ENCODE measurements at places on chromosomes 16 and 17. TPM values are rescaled to one million over a fixed set of nuclear protein-coding genes. Genes with fewer than 3 reads are reported as not detected.

Gene LLGL2
- 15.7 TPM for total RNA-seq

Gene FBXO47
- total RNA-seq = 0.18 TPM

DNA sequence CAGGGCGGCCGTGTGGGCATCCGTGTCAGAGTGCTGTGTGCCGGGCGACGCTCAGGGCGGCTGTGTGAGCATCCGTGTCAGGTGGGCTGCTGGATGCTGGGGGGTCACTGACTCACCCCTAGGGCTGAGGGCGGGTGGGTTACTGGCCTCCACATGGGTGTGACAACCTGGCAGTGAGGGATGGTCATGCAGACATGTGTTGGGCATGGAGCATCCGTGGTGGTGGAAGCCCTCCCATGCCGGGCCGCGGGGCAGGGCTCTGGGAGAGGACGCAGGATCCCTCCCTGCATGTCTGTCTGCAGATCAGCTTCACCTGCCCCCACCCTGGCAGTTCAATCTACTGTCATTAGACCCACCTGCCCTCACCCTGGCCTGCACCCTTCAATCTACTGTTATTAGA, 56.3 kb downstream of the METRNL start:
- no peak for DNase-seq

GRCh38 chr17:20996724-20997615, 45.8 kb downstream of the USP22 start:
- DNase-seq = no peak

Gene SEPTIN12
- not detected for total RNA-seq

- DNase-seq = no peak
Observed at GRCh38 chr16:57376313-57376818, 4.1 kb downstream of the CX3CL1 start.

GRCh38 chr17:50502301-50502990, 5.8 kb upstream of the MYCBPAP start:
- no peak for DNase-seq

- DNase-seq = peak; percentile 55
Observed at GRCh38 chr17:78127888-78128550, 536 bp downstream of the TMC6 start.

Gene SPNS3
- 39.1 TPM for total RNA-seq

Gene PIMREG
- 6.8 TPM for total RNA-seq

Gene TERB1
- 0.47 TPM for total RNA-seq

GRCh38 chr17:65851965-65852736, 290.7 kb upstream of the AXIN2 start:
- DNase-seq = no peak

Gene HEXIM1
- total RNA-seq = 42.4 TPM

DNA sequence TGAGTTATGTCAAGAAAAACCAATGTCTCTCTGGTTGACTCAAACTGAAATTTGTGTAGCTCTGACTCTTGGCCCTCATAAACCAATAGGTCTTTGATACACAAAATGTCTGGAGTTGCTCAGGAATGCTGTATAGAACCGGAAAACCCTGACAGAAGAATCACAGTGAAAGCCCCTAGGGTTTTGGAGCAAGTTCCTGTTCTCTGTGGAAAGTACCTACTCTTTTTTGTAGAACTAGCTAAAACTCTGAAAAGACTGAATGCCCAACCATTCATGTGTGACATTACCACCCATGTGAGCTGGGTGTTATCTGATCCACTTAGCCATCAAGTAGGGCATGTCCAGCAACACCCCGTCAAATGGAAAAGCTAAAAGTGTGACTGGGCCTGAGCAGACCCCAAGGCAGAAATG, 28.8 kb downstream of the CCL4 start:
- no peak for DNase-seq

Gene CIBAR2
- total RNA-seq = not detected

- DNase-seq = no peak
Observed at GRCh38 chr16:82055728-82056549, 20.9 kb downstream of the HSD17B2 start.

Gene HAPSTR1
- 52.3 TPM for total RNA-seq

DNA sequence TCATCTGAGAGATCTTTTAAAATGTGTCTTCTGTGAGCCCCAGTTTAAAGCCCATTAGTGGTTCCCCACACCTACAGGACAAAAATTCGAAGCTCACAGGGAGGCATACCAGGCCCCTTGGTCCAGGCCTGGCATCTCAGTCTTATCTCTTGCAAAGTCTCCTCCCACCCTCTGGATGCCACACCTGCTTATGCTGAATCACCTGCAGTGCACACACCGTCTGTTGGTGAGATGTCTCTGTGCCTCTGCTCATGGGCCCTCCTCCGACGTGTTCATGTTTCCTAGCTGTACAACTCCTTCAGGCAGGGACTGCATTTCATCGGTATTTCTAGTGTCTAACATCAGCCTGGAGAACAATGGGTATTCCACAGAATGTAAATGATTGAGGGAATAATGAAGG, 41.6 kb downstream of the RNF157 start:
- DNase-seq = no peak

DNA sequence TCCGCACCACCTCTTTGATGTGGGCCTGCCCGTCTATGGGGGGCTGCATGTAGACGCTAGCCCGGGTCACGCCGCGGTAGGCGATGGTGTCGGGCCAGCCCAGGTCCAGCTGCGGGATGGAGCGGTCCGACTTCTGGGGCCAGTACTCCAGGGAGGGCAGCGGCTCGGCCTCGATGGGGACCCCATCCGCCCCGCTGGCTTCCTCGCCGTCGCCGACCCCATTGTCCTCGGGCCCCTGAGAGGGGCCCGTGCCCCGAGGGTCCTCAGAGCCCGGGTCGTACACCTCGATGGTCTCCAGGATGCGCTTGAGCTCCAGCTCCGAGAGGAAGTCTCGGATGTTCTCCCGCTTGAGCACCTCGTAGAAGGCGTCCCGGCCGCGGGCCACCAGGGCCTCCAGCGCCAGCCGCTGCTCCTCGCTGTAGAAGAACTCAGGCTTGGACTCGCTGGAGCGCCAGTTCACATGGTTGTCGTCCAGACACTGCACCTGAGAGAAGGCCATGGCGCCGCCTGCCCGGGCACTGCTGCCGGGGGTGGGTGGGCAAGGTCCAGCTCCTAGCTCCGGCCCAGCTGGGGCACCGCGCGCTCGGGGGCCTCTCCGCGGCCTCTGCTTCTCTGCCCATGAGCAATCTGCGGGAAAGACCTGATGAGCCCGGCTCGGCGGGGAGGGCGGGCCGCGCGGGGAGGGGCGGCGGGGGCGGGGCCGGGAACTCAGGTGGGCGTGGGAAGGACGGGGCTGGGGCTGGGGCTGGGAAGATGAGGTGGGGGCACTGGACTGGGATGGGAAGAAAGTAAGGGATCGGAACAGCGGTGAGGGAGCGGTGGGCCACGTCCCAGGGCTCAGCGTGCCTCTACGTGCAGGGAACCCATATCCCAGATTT, 782 bp downstream of the FAM83G start:
- DNase-seq = peak; percentile 51

GRCh38 chr17:68740555-68741447, 139.6 kb upstream of the FAM20A start:
- no peak for DNase-seq

Gene ZNF750
- not detected for total RNA-seq

- peak; percentile 88 for DNase-seq
Observed at GRCh38 chr17:8857919-8858318, 9.6 kb downstream of the PIK3R6 start.

- no peak for DNase-seq
Observed at GRCh38 chr16:27746076-27746855, 196.3 kb downstream of the KATNIP start.

GRCh38 chr16:87735270-87736007, 30.3 kb downstream of the KLHDC4 start:
- no peak for DNase-seq

DNA sequence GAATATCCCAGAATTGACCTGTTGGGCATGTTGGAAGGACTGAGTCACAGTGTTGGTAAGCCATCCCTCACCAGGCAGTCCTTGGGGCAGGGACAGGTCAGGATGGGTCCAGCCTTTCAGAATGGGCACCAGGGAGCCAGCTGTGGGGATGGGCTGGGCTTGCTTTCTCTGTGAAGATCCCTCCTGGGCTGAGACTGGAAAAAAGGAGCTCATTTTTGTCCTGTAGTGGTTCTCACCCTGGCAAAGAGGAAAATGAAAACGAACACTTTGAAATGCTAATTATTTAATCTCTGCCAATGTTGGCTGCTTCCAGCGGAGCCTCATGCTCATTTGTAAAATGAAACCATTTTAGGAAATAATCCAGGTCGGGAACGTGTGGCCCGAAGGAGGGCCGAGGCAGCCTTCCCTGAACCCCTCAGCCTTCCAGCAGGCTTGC, 237.5 kb upstream of the SALL1 start:
- DNase-seq = no peak

GRCh38 chr16:85046472-85046916, 18.9 kb downstream of the KIAA0513 start:
- no peak for DNase-seq

GRCh38 chr17:72115781-72116525, 4.9 kb upstream of the SOX9 start:
- no peak for DNase-seq

GRCh38 chr17:66964930-66965800, 658 bp downstream of the CACNG4 start:
- no peak for DNase-seq

Gene METTL23
- total RNA-seq = 42.1 TPM

Gene ZNF174
- total RNA-seq = 15.4 TPM

- peak; percentile 81 for DNase-seq
Observed at GRCh38 chr17:488993-489757, 136.6 kb upstream of the RPH3AL start.

- DNase-seq = no peak
Observed at GRCh38 chr16:66207139-66207882, 159.2 kb upstream of the CDH5 start.

Data from activated CD8-positive, alpha-beta memory T cell treated with anti-CD3 and anti-CD28 coated beads, Interleukin-2, amount 10 ng/mL, durations not matched to agents 7 days and 5 days (primary cell).